Stimulated activated CD4-positive, alpha-beta T cell treated with anti-CD3 and anti-CD28 coated beads, Interleukin-15, amount 100 ng/mL, for 24 hours (primary cell): ENCODE measurements at places on chromosomes 1 and 21.

GRCh38 chr1:105872817-105873216, 1183.7 kb upstream of the PRMT6 start:
- no peak for DNase-seq

DNA sequence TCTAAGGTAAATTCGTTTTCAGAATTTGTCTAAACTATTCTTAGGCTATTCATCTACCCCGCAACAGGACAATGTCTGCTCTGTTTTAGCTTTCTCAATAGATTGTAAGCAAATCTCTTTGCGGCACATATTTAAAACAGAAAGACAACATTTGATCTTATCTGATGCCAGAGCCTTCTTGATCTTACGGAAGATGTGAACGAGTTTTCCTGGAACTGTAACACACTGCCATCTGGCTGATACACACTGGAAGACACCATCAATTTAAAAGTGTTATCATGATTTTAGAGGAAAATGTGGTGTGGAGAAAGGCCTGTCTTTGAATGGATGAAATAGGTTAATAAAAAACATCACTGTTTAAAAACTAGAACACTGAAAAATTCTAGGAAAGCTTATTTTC, 36.1 kb downstream of the COA6 start:
- no peak for DNase-seq

DNA sequence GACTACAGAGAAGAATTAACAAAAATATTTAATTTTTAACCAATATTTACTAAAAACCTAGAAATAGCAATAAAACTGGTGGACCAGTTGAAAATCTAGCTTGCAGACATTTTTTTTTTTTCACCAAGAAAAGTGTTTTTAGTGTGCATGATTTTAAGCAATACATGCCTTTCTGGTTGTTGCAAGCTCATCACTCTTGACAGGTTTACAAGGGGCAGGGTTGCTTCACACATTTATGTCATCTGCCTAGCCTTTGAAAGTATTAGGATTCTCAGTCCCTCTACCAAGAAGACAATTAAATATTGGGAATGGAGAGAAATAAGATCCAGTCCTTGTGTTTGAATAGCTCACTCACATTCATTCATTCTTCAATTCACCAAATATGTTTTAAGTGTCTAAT, 53.8 kb upstream of the LYPLAL1 start:
- DNase-seq, result no peak

DNA sequence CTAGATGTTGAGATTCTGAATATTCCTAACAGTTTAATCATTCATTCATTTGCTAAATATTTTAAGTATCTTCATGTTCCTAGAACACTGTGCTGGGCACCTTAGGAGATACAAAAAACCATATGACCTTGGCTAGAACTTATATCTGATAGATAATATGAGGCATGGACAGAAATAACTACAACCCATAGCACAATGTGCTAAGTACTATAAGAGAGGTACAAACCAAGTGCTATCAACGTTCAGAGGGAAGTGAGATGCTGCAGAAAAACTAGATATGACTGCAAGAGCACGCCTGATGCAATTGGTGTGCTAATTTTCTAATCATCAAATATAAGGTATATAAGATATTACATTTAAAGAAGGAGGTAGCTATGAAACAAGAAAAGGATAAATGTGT, 10.7 kb downstream of the NMNAT2 start:
- no peak for DNase-seq

GRCh38 chr1:53663529-53664300, 75.2 kb downstream of the GLIS1 start:
- no peak for DNase-seq

DNA sequence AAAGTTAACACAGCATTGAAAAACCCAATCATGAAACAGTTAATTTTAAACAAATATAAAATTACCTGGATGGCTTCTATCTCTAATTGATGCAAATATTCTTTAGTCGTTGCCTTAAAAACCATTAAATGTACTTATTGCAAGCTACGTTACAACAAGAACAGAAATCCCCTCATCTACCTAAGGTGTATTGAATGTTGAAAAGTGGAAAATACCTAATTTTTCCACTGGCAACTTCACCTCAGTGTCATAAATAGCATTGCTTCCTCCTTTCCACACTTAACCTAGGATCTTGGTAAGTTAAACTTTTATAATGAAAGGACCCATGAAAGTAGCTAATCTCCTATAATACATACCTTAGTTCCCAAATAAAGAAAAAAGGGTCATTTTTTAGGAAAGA, 5.4 kb downstream of the GADD45A start:
- no peak for DNase-seq

DNA sequence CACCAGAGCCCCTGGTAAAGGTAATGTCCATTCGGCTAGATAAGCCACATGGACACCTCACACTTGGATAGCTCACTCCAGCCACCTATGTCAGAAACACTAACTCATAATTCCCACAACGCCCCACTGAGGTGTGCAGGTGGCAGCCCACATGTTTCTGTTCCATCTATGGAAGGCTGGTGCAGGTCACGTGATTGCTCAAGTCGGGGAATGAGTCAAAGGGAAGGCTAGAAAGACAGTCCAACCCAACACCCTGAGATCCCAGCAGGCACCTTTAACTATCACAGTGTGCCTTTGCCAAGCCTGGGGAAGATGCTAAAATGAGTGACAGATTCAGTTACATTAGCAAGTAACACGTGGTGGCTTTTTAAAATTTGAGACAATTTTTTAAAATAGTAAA, 45.3 kb upstream of the KCNE1 start:
- DNase-seq, result peak; percentile 30

DNA sequence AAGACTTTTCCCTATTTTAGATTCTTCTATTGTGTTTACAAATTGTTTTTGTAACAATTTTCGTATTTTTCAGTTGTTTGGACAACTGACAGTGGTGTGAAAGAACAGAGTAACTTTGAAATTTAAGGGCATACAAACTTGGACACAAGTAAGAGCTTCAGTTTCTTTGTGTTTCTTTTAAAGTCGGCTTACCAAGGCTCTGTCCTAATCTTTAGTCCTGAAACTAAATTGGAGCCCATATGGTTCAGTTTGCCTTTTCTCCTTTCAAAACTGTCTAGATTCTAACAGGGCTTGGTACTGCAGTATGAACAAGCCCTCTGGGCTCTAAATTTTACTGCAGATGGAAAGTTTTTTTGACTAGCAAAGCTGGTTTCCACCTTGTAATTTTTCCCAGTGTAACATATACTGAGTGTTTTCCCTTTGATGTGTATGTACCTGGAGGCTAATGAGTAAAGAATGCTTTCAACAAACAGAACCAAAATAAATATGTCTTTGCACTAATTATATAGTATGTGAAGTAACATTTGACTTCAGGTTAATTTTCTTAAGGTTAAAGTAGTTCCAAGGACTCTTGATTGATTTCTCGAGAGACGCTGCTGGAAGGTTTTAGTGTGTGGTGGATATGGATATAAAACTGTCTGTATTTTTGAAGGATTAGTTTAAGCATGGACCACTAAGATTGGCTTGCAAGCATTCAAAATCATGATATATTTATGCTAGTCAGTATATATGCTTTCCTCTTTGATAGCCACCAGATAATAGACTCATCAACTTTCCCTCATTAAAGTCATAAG, 4.1 kb downstream of the SNX27 start:
- DNase-seq, result no peak

DNA sequence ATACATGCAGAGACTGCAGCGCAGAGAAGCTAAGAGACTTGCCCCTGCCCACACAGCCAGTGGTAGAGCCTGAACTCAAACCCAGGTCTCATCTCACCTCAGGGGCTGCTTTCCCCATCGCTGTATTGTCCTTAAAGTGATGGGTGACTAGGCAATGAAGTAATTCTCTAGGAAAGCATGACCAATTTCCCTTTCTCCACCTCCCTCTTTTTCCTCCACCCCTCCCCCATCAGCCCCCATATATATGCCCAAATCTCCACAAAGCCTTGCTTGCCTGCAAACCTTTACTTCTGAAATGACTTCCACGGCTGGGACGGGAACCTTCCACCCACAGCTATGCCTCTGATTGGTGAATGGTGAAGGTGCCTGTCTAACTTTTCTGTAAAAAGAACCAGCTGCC, at the start of gene IL24:
Gene IL24 (plus strand): TSS at position 269 of the 400 bp plus-strand sequence. CDS start 390 bp downstream, outside the sequence.
- DNase-seq, result peak; percentile 85
